Suppressor macrophage treated with lipopolysaccharide for 1 hour (primary cell): ENCODE measurements at places on chromosomes 2 and 18.

GRCh38 chr2:27909901-27910300 is 19.4 kb downstream of the BABAM2 start:
- no peak for DNase-seq

GRCh38 chr2:46717344-46718121 is 198.1 kb downstream of the MCFD2 start:
- DNase-seq: no peak

DNA sequence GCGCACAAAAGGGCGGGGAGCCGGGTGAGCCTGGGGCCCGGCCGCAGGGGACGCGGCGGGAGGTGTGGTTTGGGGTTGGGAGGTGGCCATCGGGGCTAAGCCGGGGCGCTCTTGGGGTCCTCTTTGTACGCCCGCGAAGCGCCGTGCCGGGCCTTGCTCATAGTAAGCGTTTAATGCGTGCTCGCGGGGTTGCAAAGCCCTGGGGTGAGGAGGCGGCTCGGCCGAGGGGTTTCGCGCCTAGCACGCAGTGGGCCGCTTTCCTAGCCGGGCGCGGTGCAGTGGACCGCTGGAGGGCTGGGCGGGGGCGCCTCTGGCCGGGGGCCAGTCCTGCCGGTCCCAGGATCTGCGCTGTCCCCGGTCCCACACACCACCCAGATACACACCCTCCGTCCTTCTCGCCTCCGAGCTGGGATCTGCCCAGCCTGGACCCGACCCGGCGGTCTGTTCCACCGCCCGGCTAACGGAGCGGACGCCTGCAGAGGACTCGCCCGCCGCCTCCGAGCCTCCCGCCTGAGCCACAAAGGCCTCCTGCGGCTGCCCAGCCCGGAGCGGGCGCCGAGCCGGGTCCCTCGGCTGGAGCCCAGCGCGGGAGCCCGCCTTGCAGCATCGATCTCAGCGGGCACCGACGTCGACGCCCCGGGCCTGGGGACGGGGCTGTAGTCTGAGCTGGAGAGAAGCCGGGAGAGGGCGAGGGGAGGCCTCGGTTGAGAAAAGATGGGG is 564 bp downstream of the DPYSL5 start:
- DNase-seq: no peak

GRCh38 chr18:74360852-74361655 is 45.4 kb downstream of the C18orf63 start:
- DNase-seq: no peak

- no peak for DNase-seq
These were observed 142.1 kb downstream of the MYT1L start for GRCh38 chr2:2188941-2189340.

GRCh38 chr2:67828066-67828465 is 234.7 kb downstream of the C1D start:
- no peak for DNase-seq

GRCh38 chr2:36371928-36372391 is 16.4 kb downstream of the CRIM1 start:
- no peak for DNase-seq

DNA sequence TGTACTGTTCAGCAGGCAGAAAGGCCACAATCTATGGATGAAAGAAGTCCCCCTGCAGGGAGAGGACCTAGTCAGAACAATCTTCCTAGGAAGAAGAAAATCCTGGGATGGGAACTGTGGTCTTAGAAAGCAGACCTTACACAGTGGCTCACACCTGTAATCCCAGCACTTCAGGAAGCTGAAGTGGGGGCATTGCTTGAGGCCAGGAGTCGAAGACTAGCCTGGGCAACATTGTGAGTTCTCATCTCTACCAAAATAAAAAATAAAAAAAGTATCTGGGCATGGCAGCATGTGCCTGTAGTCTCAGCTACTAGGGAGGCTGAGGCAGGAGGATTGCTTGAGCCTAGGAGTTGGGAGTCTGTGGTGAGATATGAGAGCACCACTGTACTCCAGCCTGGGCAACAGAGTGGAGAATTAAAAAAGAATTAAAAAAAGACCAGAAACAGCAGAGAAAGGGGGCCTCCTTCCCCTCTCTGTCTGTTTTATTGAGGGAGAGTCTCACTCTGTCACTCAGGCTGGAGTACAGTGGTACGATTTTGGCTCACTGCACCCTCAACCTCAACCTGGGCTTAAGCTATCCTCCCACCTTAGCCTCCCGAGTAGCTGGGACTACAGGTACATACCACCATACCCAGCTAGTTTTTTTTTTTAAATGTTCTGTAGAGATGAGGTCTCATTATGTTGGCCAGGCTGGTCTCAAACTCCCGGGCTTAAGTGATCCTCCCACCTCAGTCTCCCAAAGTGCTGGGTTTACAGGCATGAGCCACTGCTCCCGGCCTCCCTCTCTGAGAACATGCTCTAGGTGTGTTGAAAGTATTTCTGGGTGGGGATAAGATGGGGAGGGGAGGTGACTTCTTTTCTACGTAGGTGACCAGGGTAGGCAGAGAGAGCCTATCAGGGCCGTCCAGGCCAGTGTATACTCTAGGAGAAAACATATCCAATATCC is 7.4 kb downstream of the RHOB start:
- DNase-seq: no peak

- DNase-seq: no peak
These were observed 56.9 kb downstream of the ASB1 start for GRCh38 chr2:238483656-238484055.

- no peak for DNase-seq
These were observed 101.4 kb downstream of the PTRHD1 start for GRCh38 chr2:24691806-24692205.

DNA sequence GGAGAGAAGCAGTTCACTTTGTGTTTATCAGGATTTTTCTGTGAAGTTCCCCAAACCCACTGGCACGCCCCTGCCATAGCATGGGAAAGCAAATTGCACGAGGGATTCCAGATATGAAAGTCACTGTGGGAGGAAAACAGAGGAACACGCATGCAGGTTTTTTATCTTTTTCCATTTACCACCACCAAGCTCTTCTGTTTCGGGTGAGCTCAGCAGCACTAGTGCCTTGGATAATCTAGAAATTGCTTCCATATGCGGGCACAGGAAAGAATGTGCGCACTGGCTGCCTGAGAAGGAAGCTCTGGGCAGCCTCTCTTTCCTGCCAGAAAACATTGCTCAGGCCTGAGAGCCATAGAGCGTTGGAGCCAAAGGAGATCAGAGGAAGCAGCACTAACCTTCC is 65.9 kb upstream of the WIPF1 start:
- DNase-seq: peak; percentile 73

GRCh38 chr18:48844271-48844670 is 106.5 kb downstream of the SMAD7 start:
- DNase-seq: no peak

- no peak for DNase-seq
These were observed 32.0 kb downstream of the SULT1C4 start for GRCh38 chr2:108409768-108410167.

DNA sequence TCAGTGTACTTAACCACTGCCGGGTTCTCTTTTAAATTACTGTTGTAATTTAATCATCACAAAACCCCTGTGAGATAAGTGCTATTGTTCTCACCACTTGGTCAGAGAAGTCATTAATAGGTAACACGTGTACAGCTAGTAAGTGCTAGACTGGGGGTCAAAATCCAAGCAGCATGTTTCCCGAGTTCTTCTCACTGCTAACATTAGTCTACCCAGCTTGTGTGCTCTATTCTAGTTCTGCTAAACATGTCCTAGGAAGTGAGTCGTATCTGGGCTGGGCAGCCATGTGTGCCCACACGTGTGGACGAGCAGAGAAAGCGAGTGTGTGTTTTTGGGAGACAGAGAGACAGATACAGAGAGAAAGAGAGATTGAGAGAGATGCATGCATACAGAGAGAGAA is 94.1 kb downstream of the BIN1 start:
- no peak for DNase-seq

DNA sequence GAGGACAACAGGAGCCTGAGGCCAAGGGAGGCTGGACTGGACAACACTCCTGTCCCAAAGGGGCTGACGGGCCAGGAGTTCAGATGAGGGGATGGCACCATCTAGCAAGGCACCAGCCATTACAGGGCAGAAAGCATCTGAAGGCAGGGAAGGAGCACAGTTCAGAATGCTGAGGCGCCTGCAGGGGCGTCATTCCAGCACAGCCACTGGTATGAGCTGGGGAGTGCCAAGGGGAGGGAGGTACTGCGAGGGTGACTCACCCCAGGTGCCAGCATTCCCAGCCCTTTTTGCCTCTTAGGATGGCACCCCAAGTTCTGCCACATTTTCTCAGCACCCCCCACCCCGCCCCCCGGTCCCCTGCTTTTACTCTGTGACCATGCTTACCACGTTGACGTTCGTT is 129.8 kb upstream of the EPAS1 start:
- DNase-seq: no peak

DNA sequence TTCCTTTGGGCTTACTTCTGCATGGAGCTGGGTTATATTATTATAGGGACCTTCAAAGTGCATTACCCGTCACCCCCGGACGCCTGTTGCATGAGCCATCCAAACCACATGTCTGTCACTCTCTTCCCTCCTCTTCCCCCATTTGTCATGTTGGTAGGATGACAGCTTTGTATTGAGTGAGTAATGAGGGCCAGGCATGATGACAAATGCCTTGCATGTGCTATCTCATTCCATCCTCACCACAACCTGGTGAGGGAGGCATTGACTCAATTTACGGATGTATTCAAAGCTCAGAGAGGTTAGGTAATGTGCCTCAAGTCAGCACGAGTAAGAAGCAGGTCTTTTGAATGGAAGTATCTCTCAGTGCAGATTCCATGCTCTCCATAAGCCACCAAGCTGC is 510.5 kb upstream of the TNP1 start:
- DNase-seq: peak; percentile 81

DNA sequence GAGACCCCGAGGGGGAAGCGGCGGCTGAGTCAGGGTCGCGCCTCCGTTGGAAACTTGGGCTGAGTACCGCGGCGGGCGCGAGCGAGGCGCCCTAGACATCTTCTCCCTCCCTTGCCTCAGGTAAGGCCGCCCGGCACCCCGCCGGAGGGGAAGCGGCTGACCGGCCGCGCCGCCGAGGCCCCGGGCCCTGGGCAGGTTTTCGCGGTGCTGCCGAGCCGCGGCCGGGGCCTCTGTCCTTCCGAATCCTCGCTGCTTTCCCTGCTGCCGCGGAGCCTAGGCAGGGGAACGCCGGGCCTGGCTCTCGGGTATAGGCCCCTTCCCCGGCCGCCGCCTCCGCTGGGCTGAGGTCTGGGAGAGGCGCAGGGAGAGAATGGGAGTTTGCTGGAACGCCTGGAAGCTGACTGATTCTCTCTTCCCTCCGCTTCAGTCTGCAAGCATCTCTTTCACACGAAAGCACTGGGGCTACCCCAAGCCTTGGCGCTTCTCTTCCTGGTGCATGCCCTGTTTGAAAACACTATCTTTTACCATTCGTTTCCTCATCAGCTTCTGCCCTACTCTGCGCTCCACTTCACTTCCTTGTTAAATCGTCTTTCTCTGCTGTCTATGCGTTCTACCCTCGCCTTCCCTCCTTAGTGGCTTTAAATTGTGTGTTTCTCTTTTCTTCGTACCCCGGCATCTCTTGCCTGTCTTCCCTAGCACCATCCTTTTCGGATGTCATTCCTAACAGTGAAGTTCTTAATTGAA is 652 bp downstream of the PPM1B start:
- peak; percentile 65 for DNase-seq

DNA sequence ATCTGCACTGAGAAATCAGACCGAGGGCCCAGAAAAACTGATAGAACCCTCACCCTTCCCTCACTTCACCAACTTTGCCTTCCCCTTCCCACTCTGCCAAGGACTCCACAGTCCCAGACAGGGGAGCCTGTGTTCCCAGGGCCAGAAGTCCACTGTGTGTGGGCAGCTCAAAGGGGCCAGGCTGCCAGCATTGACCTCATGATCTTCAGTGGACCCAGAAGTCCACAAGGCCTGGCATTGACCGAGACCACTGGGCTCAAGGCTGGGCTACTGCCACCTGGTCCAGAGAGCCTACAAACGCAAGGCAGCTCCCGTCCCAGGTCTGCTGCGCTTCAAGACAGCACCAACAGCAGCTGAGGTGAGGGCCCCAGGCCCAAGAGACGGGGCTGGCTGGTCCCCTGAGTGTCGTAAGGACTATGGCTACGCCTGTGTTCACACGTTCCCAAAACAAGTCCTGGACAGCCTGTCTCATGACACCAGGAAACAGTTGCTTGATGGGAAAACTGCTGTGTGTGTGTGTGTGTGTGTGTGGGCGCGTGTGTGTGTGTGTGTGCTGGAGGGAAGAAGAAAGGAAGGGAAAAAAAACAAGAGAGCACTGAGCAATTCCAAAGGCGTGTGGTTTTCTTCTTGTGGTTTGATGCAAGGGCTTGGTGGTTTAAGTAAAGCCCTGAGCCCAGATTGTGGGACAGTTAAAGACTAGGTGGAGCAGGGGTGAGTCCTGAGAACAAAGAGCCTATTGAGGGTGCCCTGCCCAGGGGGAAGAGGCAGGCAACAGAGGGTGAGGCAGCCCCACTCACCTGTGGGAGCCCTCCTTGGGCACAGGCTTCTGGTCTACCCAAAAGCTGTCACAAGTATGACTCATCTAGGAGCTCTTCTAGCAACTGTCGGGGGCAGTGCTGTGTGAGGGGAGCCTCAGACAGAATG is 46.6 kb upstream of the ZBTB7C start:
- peak; percentile 20 for DNase-seq

- no peak for DNase-seq
These were observed 46.4 kb downstream of the HS1BP3 start for GRCh38 chr2:20604401-20604911.

GRCh38 chr2:45979065-45979464 is 318.1 kb upstream of the EPAS1 start:
- no peak for DNase-seq

DNA sequence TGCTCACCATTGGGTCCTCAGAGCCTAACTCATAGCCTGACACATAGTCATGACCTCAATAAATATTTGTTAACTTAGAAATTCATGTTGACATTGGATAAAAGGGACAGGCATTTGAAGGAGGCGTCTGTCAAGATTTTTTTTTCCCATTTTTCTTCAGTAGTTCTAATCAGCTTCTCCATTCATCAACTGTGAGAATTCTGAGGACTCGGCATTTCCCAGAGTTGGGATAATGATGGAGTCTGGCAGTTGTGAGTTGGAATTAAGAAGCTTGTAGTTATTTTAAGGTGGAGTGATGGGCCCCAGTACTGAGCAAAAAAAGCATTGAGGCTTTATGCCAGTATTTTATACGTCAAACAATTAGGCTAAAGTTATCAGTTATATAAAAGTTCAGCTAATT is 4.6 kb downstream of the SPATS2L start:
- no peak for DNase-seq

DNA sequence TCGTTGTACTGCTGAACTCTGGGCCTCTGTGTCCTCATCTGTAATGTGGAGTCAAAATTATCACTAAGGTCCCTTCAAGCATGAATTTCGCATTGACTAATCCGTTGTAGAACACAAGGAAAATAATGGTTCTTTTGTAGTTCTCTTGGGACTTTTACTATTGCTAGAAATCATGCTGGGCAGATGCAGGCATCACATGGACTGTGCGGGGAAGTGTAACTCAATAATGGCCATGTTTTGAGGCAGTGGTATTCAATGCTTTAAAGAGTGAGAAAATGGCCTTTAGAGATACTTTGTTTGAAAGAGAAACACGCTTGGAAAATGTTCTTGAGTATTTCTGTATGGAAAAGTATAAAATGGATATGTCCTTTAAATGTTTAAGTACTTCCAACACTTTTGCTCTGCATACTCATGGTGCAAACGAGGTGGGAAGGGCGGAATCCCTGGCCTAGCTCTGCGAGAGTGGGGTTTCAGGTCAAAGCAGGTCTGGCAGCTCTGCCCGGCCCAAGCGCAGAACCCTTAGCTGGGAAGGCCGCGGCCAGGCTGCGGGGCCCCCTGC is 117.3 kb upstream of the MSTN start:
- no peak for DNase-seq
